ENCODE measurements at places on chromosomes 7 and 10. TPM values are rescaled to one million over a fixed set of nuclear protein-coding genes. Genes with fewer than 3 reads are reported as not detected.

The DDX50 gene
- total RNA-seq, result 40.5 TPM

The TMEM225B gene
- total RNA-seq, result 0.24 TPM

The PAPOLB gene
- not detected for total RNA-seq

The PARG gene
- total RNA-seq, result 33.3 TPM

GRCh38 chr10:97774811-97775294 is 3.1 kb upstream of the SFRP5 start:
- DNase-seq, result no peak

DNA sequence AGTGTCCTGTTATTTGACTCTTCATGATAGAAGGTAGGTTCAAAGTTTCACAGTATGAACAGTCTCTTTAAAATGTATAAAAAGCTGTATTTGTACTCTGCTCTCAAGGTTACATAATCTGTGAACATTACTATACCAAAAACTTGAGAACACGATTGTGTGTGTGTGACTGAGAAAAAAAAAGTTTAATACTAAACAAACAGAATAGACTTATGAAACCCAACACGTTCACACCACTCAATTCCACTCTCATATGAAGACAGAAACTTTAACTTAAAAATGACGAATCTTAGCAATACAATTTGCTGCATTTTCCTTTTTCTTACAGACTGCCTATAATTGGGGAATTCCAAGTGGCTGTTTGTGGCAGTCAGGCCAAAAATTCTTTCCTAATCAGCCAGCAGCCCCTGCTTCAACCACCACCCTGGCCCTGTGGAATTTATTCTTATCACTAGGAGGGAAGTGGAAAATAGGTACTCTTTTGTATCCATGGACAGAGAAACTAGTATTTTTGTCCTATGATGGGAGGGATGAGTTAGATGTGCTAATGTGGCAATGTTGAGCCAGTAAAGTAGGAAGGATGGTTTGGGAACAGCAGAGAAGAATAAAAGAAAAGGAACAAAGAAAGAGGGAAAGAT is 42.8 kb downstream of the MINDY3 start:
- DNase-seq, result no peak

DNA sequence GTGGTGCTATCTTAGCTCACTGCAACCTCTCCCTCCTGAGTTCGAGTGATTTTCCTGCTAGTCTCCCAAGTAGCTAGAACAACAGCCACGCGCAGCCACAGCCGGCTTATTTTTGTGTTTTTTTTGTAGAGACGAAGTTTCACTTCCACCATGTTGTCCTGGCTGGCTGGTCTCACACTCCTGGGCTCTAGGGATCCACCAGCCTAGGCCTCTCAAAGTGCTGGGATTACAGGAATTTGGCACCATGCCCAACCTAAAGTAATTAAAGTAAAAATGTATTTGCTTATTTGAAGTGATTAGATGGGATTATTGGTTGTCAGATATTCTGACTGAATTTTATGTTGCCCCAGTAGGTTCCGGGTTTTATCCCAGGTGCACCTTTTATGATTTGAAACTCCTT is 22.7 kb downstream of the LUC7L2 start:
- DNase-seq, result no peak

- DNase-seq, result no peak
These were observed 124.3 kb downstream of the THSD7A start for GRCh38 chr7:11707606-11708193.

- DNase-seq, result no peak
These were observed 4.1 kb downstream of the GET4 start for GRCh38 chr7:880450-880849.

DNA sequence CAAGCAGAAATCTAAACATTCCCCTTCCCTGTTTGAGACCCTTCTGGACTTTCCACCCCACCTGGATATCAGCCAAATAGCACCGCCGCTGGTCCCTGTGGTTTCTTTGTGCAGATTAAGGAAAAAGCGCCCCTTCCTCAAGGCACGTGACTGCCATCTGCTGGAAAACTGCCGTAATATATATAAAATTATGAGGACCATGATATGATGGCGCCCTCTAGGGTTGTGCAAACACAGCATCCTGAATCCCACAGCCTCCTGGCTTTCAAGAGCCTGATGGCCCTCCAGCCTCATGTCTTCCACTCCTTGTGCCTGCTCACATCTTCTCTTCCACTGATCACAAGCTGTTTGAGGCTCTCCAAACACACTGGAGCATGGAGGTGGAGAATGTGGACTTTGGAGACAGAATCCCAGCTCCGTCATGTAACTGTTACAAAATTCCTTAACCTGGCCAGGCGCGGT is 121.3 kb downstream of the MYL10 start:
- DNase-seq, result peak; percentile 91

DNA sequence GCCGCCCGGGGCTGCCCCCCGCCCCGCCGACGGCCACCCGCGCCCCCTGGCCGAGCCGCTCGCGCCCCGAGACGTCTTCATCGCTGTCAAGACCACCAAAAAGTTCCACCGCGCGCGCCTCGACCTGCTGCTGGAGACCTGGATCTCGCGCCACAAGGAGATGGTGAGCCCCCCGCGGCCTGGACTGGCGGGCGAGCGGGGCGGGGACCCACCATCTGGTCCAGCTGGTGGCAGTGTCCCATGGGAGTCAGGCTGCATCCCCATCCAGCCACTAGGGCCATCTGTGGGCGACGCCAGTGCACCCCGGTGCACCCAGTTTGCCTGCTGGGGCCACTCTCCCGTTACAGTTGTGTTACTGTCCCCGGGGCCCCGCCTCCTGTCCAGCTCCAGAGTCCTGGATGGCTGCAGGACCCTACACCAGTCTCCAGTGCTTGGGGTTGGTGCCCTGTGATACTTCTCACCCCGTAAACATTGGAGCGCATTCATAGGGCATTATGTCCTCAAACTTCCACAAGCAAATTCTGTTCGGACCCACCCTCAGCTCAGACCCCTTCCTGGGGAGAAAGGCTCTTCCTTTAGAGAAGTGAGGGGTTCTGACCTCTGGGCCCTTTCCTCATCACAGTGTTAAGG is 672 bp downstream of the LFNG start:
- no peak for DNase-seq

DNA sequence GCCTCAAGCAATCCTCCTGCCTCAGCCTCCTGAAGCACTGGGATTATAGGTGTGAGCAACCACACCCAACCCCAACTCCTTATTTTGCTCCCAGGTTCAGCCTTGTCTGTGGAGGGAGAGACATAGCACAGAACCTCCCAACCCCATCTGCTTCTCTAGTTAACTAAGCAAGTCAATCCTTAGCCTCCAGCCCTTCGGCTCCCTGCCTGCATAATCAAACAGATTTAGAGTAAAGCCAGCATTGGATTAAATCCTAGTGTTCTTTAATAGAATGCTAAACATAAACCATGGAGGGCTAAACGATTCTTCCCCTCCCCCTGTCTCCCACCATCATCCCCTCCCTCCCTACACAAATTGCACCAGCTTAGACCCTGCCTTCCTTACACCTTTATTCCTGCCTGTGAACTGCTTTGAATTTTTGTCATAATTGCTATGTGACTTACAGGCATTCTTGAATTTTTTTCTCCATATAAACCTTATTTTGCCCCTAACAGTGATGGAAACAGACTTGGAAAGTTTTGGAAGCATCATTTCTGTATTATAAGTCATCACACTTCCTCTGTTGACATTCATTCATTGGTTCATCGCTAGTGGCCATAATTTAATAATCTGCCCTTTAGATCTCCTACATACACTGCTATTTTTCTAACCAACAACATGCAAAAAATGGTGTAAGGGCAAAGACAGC is 72.6 kb upstream of the TOMM7 start:
- no peak for DNase-seq

DNA sequence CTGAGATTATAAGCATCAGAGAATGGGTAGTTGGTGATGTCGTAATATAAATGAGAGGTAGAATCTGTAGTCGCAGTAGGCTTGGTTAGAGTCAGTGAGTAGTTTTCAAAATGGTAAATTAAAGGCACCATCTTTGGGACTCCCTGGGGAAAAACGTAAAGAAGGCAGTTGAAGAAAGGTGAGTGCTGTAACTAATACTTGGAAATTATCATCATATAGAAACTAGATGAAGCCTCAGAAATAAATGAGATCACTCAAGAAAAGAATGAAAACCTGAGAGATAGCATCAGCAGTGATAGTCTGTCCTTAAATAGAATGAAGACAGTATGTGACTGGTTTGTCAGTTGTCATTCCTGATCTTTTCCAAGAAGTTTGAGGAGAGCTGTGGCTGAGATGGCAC is 23.8 kb downstream of the PALS2 start:
- no peak for DNase-seq

DNA sequence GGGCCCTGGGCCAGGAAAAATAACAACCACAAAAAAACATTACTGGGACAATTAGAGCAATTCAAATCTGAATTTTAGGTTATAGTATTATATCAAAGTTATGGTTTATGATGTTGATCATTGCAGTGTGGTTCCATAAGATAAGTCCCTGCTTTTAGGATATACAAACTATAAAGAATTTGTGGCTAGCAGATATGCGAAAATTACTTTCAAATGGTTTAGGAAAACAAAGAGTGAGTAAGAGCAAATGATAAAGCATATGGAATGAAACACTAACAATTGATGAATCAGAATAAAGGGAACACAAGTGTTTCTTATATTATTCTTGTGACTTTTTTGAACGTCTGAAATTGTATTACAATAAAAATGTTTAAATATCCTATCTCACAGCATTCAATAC is 64.4 kb upstream of the HECTD2 start:
- no peak for DNase-seq

- no peak for DNase-seq
These were observed 294.4 kb upstream of the DKK1 start for GRCh38 chr10:52019656-52020055.
